ENCODE measurements at places on chromosomes 5 and 9.

DNA sequence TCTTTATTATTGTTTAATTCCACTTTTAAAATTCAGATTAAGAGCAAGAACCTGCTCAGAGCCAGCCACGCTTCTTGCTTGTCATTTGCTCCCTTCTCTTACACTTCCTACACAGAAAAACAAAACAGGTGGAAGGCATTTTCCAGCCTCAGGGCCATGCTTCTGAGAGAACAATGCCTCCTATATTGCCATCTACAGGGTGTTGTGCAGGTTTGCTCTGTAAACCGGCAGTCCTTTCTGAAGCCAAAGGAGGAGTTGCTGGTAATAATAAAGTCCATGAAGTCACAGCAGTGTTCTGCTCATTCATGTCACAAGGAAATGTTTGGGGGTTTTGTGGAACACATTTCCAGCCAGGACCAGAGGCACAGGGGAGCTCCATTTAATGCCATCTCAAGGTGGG, 16.1 kb upstream of the PRLR start:
- no peak for DNase-seq

- no peak for DNase-seq
Measured at GRCh38 chr9:109016132-109016531, 2.8 kb upstream of the CTNNAL1 start.

GRCh38 chr9:96071076-96071814, 195.8 kb downstream of the ERCC6L2 start:
- DNase-seq = peak; percentile 29

GRCh38 chr5:139856714-139857113, 61.1 kb downstream of the PSD2 start:
- DNase-seq = no peak
